ENCODE measurements at places on chromosomes 13 and 19. TPM values are rescaled to one million over a fixed set of nuclear protein-coding genes. Genes with fewer than 3 reads are reported as not detected.

DNA sequence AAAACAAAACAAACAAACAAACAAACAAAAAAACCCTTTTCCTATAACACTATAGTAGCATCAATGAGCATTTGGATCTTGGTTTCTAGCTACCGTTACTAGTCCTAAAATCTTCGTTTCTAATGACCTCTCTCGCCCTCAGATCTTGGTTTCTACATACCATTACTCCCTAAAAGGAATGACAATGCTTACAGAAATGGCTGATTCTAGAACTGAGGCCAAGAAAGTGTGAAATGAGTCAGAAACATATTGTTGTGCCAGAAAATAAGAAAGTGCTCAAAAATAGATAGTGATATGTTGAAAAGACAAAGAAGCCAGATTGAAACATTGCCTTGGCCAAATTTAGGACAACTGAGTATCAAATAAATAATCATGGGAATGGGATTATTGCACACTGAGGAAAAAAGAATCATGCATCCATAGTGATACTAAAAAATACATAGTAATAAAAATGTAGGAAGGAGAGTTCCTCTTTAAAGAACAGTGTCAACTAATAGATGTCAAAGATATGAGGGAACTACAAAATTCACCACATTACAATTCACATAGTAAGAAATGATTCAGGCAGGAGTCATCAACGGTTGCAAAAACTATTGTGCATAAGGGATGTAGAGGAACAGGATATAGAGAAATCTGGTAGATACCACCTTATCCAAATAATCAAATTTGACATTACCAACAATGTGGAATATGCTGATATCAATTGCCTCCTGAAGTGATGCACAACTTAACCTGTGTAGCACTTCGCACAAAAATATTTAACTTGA is 386.6 kb downstream of the DIAPH3 start:
- DNase-seq: no peak

DNA sequence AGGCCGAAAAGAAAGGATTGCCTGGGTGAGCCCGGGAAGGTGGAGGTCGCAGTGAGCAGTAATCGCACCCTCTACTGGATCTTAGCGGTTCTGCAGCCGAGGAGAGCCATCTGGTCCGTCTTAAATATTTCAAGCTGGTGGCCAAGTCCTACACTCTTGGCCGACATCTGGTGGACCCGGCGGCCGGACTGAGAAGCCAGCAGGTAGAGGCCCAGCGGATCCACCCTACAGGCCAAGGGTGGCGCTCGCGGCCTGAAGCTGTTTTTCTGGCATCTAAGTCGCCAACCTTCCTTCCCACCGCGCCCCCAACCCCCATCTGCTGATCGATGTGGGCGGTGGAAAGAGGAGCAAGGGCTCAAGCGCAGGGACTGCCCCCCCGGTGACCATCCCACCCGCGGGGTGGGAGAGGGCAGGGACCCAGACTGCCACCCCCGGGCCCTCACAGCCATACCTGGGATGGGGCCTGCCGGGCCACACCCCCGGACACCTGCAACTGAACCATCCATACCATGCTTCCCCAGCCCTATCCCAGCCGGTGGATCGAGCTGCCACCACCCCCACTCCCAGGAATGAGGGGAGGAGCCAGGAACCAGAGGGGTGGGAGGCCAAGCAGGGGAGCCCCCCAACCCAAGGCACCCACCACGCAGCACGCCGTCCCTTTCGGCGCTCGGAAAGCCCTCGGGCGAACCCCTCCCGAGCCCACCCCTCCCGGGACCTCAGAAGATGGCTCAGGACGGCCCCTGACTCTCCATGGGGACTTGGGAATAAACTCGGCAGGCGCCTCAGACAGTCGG is 46.3 kb upstream of the ZNF730 start:
- DNase-seq: peak; percentile 19

DNA sequence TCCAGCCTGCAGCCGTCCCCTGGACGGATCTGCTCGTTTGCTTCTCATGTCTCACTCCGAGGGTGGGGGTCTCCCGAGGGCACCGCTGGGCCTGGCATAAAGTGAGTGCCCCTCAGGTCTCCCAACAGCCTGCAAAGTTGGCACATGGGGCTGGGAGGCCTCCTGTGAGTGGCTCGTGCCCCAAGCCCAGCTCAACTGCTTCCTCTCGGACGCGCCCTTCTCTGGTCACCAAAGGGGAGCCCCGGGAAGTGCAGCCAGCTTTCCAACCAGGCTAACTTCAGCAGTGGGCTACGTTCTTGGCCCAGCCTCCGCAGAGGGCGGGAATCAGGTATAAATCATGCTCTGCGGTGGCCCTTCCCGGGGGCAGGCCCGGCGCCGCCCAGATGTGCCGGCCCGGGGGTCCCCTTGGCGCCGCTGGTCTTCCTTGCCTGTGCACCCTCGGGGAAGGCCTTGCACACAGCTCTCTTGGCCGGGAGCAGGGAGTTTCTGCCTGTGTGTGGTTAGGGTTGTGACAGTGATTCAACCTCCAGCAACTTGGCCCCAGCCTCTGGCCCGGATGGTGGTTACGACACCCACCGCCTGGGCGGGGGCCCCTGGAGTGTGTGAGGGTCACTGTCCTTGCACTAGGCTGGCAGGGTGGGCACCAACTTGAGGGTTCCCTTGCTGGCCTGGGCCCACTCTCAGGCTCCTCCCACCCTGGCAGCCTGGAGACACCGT is 20.7 kb downstream of the CEBPG start:
- no peak for DNase-seq

- no peak for DNase-seq
Observed at GRCh38 chr13:37209621-37210580, 104.4 kb upstream of the CSNK1A1L start.

- no peak for DNase-seq
Observed at GRCh38 chr13:60094385-60095088, 69.2 kb downstream of the DIAPH3 start.

DNA sequence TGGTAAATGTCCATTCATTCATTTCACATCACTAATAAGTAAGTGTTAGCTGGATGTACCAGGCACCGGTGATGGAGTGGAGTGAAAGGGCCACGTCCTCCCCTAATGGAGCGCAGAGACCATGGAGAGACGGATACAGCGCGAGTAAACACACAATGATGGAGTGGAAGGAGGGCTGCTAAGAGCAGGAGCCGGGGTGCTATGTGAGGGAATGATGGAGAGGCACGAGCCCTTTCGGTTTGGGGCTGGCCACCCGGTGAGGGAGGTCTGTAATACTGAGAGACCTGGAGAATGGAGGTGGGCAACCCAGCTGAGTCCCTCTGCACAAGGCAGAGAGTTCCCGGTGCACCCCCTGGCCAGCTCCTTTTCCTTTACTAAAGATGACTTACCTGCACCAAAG is 53.7 kb downstream of the PEPD start:
- no peak for DNase-seq

FXYD3 gene
- total RNA-seq: 3.9 TPM

TMEM59L gene
- total RNA-seq: 13.9 TPM
